IMR-90 (cell line): ENCODE measurements at places on chromosomes 5 and 9. TPM values are rescaled to one million over a fixed set of nuclear protein-coding genes. Genes with fewer than 3 reads are reported as not detected.

TAS2R1 gene
- total RNA-seq = not detected in 2 replicates

GRCh38 chr5:69270840-69271239 lies 36.2 kb downstream of the CDK7 start:
- no peaks in the 10 kb centered on the region for H3K4me1 ChIP-seq
- peaks cover 20% of the 10 kb centered on the region for H3K36me3 ChIP-seq
- no peak overlapping the region for H3K4me3 ChIP-seq
- H3K27me3 ChIP-seq = no peaks in the 10 kb centered on the region
- no peak for DNase-seq

DNA sequence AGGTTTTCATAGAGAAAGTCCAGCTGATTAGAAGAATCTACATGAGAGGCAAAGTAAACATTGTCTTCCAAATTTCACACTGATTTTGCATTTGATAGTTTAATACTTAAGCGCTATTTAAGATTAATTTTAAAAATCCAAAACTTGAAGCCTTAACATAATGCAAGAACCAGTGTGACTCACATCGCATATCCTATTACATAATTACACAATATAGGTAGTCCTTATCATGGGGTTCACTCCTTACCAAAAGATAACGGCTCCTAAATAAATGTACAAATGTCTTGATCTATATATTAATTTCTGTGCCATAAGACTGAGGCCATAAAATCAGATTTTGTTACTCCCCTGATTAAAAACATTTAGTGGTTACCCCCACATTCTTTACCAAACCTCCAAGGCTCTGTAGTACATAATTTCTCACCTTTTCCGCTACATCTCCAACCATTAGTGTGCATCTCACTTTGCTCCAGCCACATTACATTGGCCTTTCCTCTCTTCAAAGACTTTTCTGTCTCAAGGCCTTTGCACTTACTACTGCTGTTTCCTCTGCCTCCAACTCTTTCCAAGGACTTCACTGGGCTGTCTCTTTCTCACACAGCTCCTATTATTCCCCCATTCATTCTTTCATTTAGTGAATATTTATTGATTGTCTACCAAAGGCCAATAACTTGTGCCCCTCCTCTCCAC lies 1.0 kb downstream of the RIOK2 start:
- H3K27me3 ChIP-seq = no peaks in the 10 kb centered on the region
- H3K4me3 ChIP-seq = peak overlapping the region; percentile 82

GRXCR2 gene
- total RNA-seq = not detected in 2 replicates

GRCh38 chr9:137128158-137128861 lies 10.6 kb upstream of the GRIN1 start:
- DNase-seq = no peak
- no peaks in the 10 kb centered on the region for H3K36me3 ChIP-seq
- no peak overlapping the region for H3K27ac ChIP-seq
- 0 out of 2 replicates have a peak overlapping the region, but pooled peaks have one; percentile 76 for H3K4me3 ChIP-seq
- peaks cover 12% of the 10 kb centered on the region; the same call in 1 of the 2 replicates for H3K4me1 ChIP-seq

DNA sequence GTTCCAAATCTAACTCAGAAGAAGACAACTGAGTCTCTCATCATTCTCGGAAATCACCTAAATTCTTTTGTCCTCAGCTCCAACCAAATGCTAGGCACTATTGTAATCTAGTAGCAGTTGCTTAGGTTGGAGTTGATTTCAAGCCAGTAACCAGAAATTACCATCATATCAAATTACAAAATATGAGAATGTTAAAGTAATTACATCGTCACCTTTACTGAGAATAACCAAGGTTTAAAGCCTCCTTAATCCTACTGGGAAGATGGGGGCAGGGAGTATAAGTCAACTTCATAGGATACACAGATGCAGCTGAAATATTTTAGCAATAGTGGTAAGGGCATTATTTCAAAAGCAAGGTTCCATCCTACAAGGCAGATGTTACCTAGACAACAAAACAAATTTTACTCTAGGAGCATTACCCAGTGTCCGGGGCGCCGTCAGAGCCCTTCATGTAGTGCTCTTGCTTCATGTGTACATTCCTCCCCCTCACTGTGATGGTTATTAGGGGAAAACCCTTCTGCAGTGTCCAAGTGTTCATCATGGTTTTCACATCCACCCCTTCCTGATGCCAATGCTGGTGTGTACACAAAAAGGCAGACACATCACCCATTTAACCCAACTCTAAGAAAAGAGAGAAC lies 19.5 kb downstream of the ERAP1 start:
- peaks cover 7% of the 10 kb centered on the region for H3K4me1 ChIP-seq
- H3K27me3 ChIP-seq = no peaks in the 10 kb centered on the region
- DNase-seq = peak; percentile 17
- H3K36me3 ChIP-seq = peaks cover 10% of the 10 kb centered on the region
- H3K4me3 ChIP-seq = no peak overlapping the region

NOXA1 gene
- total RNA-seq = not detected in 2 replicates

DNA sequence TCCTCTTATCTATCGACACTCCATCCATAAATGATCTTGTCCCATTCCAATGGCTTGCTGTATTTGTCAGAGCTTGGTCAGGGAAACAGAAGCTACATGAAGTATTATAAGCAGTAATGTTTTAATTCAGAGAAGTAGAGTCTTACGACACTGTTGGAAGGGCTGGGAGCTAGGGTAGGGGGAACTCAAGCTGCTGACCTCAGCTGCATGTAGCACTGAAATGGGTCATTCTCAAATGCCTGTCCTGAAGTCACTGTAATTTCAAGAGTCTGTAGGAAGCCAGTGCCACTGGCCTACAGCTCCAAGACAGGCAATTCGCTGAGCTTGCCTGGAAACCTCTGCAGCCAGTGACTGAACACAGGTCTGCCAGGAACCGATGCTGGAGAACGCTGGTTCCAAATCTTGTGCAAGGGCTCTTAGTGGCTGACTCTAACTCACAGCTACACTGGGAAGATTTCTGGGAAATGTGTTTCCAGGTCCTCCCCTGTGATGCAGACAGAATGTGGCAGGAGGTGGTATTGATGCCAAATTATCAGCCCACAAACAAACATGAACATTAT lies 532.4 kb downstream of the CCDC171 start:
- H3K27me3 ChIP-seq = no peaks in the 10 kb centered on the region
- no peaks in the 10 kb centered on the region for H3K36me3 ChIP-seq
- no peak overlapping the region for H3K4me3 ChIP-seq

LHX2 gene
- total RNA-seq = not detected in 2 replicates

- no peaks in the 10 kb centered on the region for H3K27me3 ChIP-seq
- DNase-seq = no peak
- H3K4me1 ChIP-seq = peaks cover 5% of the 10 kb centered on the region
- no peak overlapping the region for H3K27ac ChIP-seq
- no peak overlapping the region for H3K4me3 ChIP-seq
Measured at GRCh38 chr5:157747173-157747740, 3.7 kb downstream of the LSM11 start.

GRCh38 chr9:133927041-133927440 lies 65.1 kb downstream of the VAV2 start:
- H3K4me1 ChIP-seq = peaks cover 1% of the 10 kb centered on the region; the same call in 1 of the 2 replicates
- H3K4me3 ChIP-seq = no peak overlapping the region
- peaks cover 1% of the 10 kb centered on the region; the same call in 1 of the 2 replicates for H3K36me3 ChIP-seq
- H3K27ac ChIP-seq = no peak overlapping the region

FBXL7 gene
- total RNA-seq = 4.1 and 4.4 TPM in 2 replicates

VCAN gene
- 158 and 159 TPM in 2 replicates for total RNA-seq

DNA sequence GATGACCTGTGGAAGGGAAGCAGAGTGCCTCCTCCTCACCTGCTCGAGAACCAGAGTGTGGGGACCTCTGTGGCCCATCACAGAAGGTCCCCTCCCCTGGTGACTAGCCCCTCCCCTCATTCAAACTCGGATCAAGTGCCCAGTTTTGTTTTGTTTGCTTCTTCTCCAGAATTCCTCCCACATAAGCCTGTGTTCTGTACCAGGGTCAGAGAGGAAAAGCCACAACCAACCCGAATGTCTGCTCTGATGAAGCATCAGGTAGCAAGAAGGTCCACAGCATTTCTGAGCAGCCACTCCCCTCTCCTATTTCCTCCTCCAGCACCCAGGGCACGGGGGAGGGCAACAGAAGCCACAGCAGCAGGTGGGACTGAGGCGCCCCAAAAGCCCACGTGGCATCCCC lies 58.2 kb downstream of the HSD17B3 start:
- H3K27ac ChIP-seq = no peak overlapping the region
- H3K4me3 ChIP-seq = no peak overlapping the region

DNA sequence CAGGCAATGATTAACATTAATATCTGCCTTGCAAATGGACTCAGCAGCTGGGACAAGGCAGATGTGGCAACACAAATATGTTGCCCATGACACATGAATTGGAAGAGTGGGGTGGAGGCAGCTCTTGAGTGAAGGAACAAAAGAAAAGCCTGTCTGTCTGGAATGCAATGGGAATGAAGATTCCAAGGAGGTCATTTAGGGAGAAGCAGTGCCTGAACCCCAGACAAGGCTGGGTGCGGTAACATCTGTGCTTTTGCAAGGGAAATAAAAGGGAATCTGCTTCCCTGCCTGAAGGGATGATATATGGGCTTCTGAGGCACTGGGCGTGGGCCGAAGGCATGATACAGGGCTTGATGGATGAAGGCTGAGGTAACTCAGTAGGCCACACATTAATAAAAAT lies 94.1 kb upstream of the TRIM32 start:
- H3K36me3 ChIP-seq = no peaks in the 10 kb centered on the region
- no peak for DNase-seq
- no peak overlapping the region for H3K27ac ChIP-seq
- peaks cover 2% of the 10 kb centered on the region; the same call in 1 of the 2 replicates for H3K4me1 ChIP-seq

DNA sequence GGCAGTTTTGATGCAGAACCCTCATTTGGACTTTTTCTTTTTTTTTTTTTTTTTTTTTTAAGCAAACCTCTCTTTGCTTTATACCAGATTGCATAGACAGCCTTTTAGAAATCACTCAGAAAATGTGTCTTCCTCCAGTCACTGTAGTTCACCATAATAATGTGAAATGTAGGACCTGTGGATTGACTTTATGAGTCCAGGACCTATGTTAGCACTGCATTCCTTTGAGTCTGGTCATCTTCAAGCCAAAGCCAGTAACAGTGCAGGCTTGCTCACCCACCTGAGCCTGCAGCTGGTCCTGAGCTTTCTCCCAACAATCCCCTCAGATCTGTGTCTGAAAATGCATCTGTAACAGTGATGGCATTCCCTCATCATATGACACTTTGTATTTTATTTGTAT lies 110.7 kb upstream of the NFIL3 start:
- H3K27me3 ChIP-seq = no peaks in the 10 kb centered on the region
- peak; percentile 72 for DNase-seq
- no peak overlapping the region for H3K4me3 ChIP-seq
- H3K4me1 ChIP-seq = peaks cover 17% of the 10 kb centered on the region
- no peak overlapping the region for H3K27ac ChIP-seq

DNA sequence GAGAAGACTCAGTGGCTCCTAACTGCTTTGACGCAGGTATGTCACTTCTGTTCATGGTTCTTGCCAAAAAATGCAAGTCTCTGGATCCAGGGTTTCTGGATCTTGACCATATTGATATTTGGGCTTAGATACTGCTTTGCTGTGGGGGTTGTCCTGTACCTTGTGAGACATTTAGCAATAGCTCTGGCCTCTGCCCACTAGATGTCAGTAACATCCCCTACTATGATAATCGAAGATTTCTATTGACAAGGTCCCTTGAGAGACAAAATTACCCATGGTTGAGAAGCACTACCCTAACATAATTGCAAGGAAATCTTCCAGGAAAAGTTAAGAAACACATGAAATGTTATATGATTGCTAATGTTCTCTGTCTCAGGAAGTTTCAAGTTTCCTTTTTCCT lies 285.4 kb downstream of the TMEM232 start:
- H3K4me1 ChIP-seq = no peaks in the 10 kb centered on the region
- H3K36me3 ChIP-seq = no peaks in the 10 kb centered on the region
- no peaks in the 10 kb centered on the region for H3K27me3 ChIP-seq
- peak; percentile 31 for DNase-seq
- no peak overlapping the region for H3K4me3 ChIP-seq

GRCh38 chr5:10352430-10353240 lies 860 bp upstream of the MARCHF6 start:
- H3K27me3 ChIP-seq = no peaks in the 10 kb centered on the region
- peak overlapping the region; percentile 92 for H3K4me3 ChIP-seq
- no peaks in the 10 kb centered on the region for H3K36me3 ChIP-seq
- peak; percentile 52 for DNase-seq
- H3K27ac ChIP-seq = peak overlapping the region; percentile 84
- peaks cover 10% of the 10 kb centered on the region for H3K4me1 ChIP-seq

DNA sequence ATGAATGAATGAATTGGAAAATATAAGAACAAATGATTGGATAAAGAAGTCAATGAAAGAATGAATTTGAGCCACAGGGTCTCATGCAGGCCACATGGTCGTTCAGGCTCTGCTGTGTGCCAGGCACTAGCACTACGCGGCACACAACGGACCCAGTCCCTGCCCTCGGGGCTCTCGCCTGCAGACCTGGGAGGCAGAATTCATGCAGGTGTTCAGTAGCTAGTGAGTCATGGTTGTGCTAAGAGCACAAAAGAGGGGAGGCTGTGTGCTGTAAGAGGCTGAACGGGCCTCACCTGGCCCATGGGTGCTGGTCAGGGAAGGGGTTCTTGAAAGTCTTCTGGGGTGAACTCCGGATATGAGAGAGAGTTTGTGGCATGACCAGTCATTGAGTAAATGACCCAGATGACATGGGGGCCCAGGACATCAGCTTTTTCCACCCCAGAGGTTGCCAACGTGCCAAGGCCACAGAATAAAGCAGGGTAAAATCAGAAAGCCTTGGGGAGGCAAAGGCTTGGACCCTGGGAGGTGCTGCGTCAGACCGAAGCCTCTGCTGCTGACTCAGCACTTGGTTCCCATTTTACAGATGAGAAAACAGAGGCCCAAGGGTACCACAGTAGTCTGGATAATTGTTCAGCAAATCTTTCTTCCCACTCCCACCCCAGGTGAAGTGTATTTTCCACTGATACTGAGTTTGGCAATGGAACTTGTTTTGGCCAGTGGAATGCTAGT lies 264.3 kb upstream of the MVB12B start:
- H3K4me3 ChIP-seq = no peak overlapping the region
- H3K4me1 ChIP-seq = no peaks in the 10 kb centered on the region
- no peak overlapping the region for H3K27ac ChIP-seq

GRCh38 chr5:7663808-7664207 lies 187.1 kb downstream of the CFAP90 start:
- DNase-seq = no peak
- no peak overlapping the region for H3K4me3 ChIP-seq
- H3K36me3 ChIP-seq = no peaks in the 10 kb centered on the region
- H3K27ac ChIP-seq = no peak overlapping the region

GRCh38 chr9:105930011-105930627 lies 235.8 kb downstream of the TMEM38B start:
- no peaks in the 10 kb centered on the region for H3K36me3 ChIP-seq
- no peak overlapping the region for H3K4me3 ChIP-seq
- no peaks in the 10 kb centered on the region for H3K27me3 ChIP-seq
